Right ventricle myocardium superior (tissue), 1 donor: ENCODE measurements at places on chromosomes 16 and 17. TPM values are rescaled to one million over a fixed set of nuclear protein-coding genes. Genes with fewer than 3 reads are reported as not detected.

DNA sequence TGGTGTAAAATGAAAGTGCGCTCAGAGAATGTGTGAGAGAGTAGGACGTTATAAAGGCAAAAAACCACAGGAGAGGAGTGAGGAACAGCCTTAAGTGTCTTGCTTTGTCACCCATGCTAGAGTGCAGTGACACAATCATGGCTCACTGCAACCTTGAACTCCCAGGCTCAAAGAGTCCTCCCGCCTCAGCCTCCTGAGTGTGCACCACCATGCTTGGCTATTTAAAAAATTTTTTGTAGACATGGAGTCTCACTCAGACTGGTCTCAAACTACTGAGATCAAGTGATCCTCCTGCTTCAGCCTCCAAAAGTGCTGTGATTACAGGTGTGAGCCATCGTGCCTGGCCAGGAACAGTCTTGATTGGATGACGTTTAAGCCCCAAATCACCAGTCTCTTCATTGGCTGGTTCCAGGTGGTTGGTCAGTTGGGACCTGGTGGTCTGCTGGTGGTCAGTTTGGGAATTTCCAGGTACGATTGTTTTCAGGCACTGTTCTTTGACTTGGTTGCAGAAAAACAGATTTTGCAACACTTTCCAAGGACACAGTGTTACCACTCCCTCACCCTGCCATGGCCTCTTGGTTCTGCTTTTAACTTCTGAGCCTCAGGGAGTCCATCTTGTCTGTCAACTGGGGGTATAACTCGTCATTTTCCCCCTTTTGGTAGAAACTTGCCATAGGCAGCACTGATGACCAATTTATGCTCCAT, 21.2 kb downstream of the DHODH start:
- no peak for DNase-seq

- DNase-seq, result no peak
Observed at GRCh38 chr17:81131486-81132196, 33.7 kb upstream of the PVALEF start.

GRCh38 chr16:50683689-50684374, 2.7 kb upstream of the SNX20 start:
- DNase-seq, result no peak

Gene DPEP1
- total RNA-seq, result not detected

Gene GPS1
- 86.5 TPM for total RNA-seq
